Activated T-cell treated with anti-CD3 and anti-CD28 coated beads, Interleukin-2, amount 50 U/mL, for 72 hours (primary cell): ENCODE measurements at places on chromosomes 1 and 21.
A peak's percentile ranks its signal among the peaks of the same experiment; 100 is the strongest.

DNA sequence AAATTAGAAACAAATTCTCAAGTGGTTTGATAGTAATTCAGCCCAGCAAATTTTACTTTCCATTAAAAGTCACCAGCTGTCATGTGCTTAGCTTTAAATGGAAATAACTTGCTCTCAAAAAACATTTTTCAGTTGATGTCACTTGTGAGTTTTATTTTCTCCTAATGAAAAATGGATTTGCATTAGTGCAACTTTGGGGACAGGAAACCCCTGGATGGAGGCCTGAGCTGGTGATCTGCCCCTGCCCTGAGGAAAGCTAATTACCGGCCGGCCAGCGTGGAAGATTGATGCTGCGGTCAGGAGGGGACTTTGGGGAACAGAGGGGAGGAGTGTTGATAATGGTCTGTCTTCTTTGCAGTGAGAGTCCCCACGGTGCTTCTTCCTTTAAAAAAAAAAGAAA, 66.8 kb upstream of the ANGPTL1 start:
- no peak for DNase-seq

DNA sequence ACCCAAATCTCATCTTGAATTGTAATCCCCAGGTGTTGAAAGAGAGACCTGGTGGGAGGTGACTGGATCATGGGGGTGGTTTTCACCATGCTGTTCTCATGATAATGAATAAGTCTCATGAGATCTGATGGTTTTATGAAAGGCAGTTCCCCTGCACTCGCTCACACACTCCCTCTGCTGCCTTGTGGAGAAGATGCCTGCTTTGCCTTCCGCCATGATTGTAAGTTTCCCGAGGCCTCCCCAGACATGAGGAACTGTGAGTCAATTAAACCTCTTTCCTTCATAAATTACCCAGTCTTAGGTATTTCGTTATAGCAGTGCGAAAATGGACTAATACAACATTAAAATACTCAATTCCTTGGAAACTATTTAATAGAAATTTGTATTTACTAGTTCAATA, 99.2 kb downstream of the PROX1 start:
- DNase-seq, result no peak

DNA sequence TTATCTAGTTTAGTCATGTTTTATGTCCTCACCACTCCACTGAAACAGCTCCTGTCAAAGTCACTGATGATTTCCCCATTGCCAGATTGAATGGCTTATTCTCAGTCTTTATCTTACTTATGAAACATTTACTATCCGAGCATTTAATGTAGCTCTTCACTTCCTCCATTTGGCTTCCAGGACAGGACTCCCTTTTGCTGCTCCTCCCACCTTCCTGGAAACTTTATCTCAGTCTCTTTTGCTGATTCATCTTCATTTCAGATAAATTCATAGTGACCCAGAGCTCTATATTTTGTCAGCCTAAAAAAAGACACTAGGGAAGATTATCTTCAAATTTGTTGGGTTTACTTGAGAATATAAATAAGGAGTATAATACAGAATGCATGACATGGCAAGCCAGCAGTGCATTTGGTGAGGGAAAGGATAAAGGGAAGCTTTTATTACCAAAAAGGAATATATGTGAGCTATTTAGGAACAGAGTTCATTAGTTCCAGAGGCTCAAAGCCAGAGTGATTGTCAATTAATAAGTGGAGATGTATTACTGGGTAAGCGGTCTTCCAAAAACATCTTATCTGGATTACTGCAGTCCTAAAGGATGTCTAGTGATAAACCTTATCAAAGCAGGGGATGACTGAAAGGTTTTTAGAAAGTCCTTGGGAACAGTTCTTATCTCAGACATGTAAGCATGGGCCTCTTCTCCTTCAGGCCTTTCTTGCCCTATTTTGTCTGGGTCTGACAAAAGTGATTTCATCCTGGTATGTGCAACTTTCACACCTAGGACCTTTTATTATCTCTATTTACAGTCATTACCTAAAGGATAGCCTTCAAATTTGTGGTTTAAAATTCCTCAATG, 25.6 kb downstream of the IL23R start:
- DNase-seq, result no peak

GRCh38 chr1:116465845-116466685, 93.0 kb downstream of the ATP1A1 start:
- DNase-seq, result no peak

DNA sequence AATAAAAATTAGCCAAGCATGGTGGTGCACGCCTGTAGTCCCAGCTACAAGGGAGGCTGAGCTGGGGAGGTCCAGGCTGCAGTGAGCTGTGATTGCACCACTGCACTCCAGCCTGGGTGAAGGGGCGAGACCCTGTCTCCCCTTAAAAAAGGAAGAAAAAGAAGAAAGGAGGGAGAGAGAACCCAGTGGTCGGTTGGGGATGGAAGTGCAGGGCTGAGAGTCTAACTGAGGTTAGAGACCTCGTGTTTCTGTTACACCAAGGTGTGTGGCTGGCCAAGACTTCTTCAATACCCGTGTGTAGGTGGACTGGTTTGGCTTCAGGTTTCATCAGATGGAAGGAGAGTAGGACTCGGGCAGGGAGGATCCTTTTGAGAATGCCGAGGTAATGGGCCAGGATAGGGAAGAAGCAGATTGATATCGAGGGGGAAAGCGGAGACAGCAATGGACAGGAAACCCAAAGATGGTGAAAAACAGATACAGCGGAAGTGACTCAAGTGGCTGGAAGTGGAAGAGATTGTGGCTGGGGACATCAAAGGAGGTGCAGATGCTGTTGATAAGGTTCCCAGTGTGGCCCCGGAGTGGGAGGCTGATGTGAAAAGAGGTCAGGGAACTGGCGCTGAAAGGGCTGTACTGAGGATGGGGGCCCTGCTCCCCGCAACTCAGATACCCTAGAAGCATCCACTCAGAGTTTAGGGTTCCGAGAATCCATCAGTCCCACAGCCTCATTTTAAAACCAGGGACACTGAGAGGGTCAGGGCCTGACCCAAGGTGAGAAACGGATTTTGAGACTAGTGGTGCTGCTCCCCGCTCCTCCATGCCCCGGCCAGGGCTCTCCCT, 681 bp upstream of the UBXN10 start:
- peak; percentile 75 for DNase-seq

DNA sequence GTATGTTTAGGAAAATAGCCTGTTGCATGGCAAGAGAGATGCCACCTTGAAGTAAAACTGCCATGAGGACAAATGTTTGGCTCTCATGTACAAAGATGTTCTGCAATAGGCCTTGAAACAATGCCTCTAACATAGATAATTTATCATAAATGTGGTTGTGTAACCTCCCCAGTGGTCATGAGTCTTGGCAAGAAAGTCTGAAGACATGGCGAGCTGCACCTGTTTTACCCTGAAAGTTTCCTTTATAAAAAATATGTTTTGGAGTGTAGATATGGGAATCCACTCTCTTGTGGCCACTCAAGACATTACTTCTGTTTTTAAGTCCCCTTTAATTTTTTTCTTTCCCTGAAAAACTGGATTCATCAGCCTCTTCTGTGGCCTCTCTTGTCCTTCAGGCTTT, 2217.1 kb downstream of the NCAM2 start:
- no peak for DNase-seq

DNA sequence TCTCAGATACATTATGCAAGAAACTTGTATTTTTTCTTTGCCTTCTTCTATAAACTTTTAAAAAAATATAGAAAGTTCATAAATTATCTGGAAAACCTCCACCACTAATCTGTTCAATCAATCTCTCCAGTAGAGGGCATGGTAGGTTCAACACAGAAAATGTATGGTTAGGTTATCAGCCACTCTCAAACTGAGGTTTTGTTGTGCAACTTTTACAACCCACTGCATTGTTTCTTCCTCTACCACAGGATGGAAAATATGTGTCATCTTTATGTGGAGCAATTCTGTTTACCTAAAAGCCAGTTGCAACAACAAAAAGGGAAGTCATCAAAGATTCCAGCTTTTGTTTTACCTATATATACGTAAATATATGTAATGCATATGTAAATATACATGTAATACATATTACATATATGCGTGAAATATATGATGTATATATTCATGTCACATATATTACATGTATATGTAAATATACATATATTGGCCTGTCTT, 3.0 kb upstream of the RGS2 start:
- peak; percentile 30 for DNase-seq

DNA sequence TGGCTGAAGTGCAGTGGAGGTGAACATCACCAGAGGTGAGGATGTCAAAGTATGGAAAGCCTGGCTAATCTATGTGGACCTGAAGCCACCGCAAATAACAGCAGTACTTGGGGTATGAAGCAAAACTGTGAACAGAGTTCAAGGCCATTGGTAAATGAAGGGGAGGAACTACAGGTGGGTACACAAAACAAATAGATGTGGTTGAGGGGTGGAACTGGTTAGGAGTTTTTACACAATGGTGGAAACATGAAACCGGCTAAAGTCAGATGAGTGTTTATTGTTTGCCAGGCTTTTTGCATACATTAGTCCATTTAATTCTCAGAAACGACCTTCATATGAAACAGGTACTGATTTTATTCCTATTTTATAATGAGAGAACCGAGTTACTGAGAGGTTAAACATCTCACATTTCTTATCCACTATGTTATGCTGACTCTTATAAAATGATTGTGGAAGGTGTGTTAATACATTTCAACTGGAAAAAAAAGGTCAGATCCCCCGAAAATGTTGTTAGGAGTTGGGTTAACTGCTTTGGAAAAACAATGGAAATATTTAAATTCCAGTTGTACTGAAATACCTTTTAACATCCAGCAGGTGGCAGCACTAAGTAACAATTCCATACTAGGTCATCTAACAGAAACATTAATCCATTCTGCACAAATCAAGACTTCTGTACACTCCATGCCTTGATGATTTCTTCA, 44.3 kb upstream of the GTF2B start:
- peak; percentile 16 for DNase-seq

DNA sequence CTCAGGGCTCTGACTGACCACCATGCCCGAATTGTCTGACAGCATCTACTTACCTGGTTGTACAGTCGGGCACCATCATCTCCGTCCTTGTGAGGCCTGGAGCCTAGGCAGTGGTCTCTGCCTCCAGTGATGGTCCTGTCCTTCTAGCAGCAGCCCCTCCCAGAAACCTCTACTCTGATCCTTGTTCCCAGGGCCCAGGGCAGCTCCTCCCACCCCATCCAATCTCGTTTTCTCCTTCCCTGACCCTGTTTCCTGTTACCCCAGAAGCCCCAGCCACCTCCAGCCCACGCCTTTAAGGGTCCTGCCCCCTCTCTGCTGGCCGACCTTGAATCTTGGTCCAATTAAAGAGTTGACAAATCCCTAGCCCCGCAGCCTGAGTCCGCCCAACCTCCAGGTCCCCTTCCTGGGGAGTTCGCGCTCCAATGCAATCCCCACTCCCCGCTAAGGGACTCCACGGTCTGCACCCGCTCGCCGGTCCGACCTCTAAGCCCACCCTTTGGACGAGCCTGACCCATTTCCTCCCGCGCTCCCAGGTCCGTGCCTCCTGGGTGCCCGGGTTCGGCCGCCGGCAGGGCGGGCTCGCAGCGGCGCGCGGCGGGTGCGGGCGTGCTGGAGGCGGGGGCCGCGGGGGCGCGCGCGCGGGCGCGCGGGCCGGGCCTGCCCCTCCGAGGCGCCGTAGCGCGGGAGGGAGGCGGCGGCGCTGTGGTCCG, at the start of gene B4GALT2:
TSS of gene B4GALT2 (plus strand) at position 660 of the 710 bp plus-strand sequence. CDS start 1,951 bp downstream, outside the sequence.
- peak; percentile 69 for DNase-seq

DNA sequence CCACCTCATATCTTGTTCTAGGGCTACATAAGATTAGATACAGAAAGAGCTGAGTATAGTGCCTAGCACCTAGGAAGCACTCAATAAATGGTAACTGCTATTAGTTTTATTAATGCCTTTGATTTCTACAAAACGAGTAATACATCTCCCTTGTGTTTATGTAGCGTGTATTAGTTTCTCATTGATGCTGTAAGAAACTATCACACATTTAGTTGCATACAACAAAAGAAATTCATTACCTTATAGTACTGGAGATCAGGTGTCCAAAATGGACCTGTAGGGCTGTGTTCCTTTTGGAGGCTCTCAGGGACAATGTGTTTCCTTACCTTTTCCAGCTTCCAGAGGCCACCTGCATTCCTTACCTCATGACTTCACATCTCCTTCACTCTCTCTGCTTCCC, 961 bp upstream of the ERO1B start:
- no peak for DNase-seq

- no peak for DNase-seq
Measured at GRCh38 chr1:19205403-19205802, 4.7 kb downstream of the UBR4 start.

GRCh38 chr1:30194741-30195423, 528.5 kb downstream of the MATN1 start:
- DNase-seq, result no peak

GRCh38 chr1:3468236-3469103, 14.0 kb downstream of the ARHGEF16 start:
- DNase-seq, result no peak

DNA sequence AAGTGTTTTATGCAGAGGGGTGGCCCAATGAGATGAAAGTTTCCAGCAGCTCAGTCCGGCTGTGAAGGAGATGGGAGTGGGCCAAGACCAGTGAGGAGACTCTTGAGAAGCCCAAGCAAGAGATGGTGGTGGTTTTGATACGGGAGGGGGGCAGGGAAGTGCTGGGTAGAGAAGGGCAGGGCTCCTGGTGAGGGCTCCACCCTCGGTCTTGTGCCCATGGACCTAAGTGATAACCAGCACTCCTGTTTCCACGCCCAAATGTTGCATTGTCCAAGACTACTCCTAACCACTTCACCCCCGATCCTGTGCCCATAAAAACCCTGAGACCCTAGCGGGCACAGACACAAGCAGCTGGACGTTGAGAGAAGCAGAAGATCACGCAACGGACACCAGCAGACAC, 140.9 kb downstream of the MIS18A start:
- DNase-seq, result no peak

DNA sequence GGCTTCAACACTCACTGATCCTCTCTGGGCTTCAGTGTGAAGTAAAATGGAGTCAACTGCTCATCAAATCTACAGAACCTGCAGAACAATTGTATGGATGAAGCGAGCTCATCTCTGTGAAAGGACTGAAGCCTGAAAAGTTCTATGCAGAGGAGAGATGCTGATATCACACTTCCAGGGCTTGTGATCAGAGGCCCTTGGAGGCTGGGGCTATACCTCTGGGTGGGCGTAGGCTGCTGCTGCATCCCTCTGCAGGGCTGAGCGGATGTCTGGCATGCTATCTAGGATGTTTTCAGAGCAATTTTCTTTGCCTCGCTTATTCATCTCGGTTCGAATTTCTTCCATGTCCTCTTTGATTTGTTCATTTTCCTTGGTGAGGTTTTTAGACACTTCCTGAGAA, 17.6 kb downstream of the OLFML2B start:
- DNase-seq, result no peak

- no peak for DNase-seq
Measured at GRCh38 chr1:213443415-213443814, 392.4 kb downstream of the RPS6KC1 start.

- no peak for DNase-seq
Measured at GRCh38 chr1:115644109-115644508, 2.3 kb downstream of the VANGL1 start.

GRCh38 chr1:2979191-2980072, 41.8 kb upstream of the ACTRT2 start:
- DNase-seq, result no peak

DNA sequence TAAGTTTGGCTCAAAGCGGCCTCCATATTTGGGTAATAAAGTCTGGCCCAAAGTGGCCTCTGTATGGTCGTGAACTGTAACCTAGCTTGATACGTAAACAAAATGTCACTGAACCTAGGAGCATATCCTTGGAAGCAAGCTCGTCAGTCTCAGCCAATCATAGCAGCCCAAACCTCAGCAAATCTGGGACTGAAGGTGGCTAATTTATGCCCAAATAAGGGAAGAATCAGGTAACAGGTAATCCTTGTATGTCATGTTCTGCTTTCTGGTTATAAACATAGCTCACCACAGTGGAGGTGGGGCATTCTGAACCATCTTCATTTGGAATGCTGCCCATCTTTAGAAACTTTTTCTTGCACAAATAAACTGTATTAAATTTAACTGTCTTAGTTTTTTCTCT, 281.1 kb downstream of the TTLL7 start:
- no peak for DNase-seq
